Subcutaneous adipose tissue (tissue), 4 donors: ENCODE measurements at places on chromosomes 1 and 21. TPM values are rescaled to one million over a fixed set of nuclear protein-coding genes. Genes with fewer than 3 reads are reported as not detected.

AMY1C gene
- not detected for total RNA-seq

UMODL1 gene
- 0.19 TPM for total RNA-seq

UBQLN4 gene
- 16.5 TPM for total RNA-seq

SPATA45 gene
- not detected for total RNA-seq

PGLYRP4 gene
- total RNA-seq: not detected

GNG5 gene
- total RNA-seq: 114 TPM

CYP4B1 gene
- 730 TPM for total RNA-seq

PBX1 gene
- total RNA-seq: 49.1 TPM

FCRLB gene
- 1.5 TPM for total RNA-seq

CD5L gene
- total RNA-seq: not detected

DIP2A gene
- total RNA-seq: 54.4 TPM

RORC gene
- 2.2 TPM for total RNA-seq

RIPK4 gene
- total RNA-seq: not detected

ABCG1 gene
- 16.7 TPM for total RNA-seq

SMYD2 gene
- 39.4 TPM for total RNA-seq

ADCY10 gene
- 0.57 TPM for total RNA-seq

FHAD1 gene
- total RNA-seq: 1.1 TPM

CFAP74 gene
- total RNA-seq: 0.16 TPM

NTNG1 gene
- total RNA-seq: not detected

AKNAD1 gene
- total RNA-seq: 2.9 TPM

CFH gene
- 434 TPM for total RNA-seq

HPCAL4 gene
- not detected for total RNA-seq

SLX9 gene
- total RNA-seq: 9.9 TPM

OR14K1 gene
- not detected for total RNA-seq

EPHB2 gene
- total RNA-seq: 1.6 TPM

PLPPR4 gene
- total RNA-seq: 0.75 TPM

NUCKS1 gene
- 111 TPM for total RNA-seq

FCRL6 gene
- not detected for total RNA-seq
